ENCODE measurements at places on chromosomes 7 and 10.

GRCh38 chr7:29826904-29827303, 20.6 kb downstream of the WIPF3 start:
- DNase-seq = no peak

GRCh38 chr7:27423290-27423689, 180.7 kb downstream of the EVX1 start:
- DNase-seq = no peak

GRCh38 chr10:35340975-35341374, 4.7 kb downstream of the CCNY start:
- no peak for DNase-seq

GRCh38 chr7:21942955-21943354, 2.7 kb downstream of the CDCA7L start:
- no peak for DNase-seq

DNA sequence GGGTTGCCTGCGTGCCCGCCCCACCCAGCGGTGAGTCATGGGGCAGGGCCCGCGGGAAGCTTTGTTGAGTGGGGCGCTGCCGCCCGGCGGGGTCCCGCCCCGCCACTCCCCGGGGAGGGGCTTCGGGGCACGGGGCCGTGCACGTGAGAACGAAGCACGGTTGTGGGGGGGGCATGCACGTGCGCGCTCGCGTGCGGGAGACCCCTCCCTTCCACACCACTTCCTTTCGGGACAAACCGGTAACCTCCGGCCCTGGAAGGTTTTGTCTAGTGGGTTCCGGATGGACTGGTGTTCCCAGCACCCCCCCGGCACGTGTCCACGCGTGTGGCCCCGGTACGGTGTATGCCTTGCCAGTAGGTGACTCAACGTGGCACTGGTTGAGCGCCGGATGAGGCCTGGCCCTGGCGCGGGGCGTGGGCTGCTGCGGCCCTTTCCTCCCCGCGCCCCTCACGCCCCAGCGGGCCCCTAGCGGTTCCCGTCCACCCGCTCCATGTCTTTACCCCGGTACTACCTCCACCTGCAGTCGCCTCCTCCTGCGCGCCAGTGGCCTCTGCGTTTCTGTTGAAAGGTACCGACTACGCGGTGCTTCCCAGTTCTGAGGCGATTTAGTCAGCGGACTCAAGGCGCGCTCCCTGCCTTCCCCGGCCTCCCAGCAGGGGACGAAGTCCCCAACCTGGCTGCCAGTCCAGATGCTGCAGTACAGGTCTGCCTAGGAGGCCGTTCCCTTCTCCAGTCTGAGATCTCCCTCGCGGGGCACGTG, 3.1 kb downstream of the ADIRF start:
- peak; percentile 55 for DNase-seq

DNA sequence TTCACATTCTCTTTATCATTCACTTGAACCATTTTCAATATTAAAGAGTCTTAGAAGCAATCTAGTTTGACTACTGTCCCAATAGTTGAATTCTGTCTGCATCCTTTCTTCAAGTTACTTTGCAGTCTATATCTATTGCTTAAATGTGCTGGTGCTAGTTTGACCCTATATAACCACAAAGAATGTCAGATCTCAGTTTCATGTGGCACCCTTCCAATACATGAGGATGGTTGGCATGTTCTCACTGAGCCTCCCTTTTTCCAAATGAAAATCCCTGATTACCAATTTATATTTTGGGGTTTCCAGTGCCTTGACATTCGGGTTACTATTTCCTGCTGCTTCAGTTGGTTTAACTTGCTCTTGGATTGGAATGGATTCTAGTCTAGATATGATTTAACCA, 292.7 kb downstream of the EXOC4 start:
- DNase-seq = no peak

- DNase-seq = no peak
Measured at GRCh38 chr7:5574770-5575269, 151.2 kb upstream of the TNRC18 start.

GRCh38 chr10:78777867-78778266, 290.9 kb upstream of the ZMIZ1 start:
- DNase-seq = no peak

DNA sequence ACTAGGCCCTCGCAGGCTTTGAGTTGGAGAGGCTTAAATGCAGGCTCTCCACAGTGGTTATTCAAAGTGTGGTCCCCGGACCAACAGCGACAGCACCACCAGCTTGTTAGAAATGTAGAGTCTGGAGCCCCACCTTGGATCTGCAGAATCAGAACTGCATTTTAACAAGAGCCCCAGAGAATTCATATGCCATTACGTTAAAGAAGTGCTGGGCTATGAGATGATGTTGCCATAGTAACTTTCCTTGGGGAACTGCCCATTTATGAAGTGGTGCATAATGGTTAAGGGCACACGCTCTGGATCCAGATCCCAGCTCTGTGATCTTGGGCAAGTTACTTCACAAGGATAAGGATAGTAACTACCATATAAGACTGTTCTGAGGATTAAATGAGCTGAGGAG, 48.9 kb downstream of the ZCCHC24 start:
- no peak for DNase-seq
